ENCODE measurements at places on chromosomes 5 and 9.

- no peak for DNase-seq
Observed at GRCh38 chr9:119974026-119974425, 604.8 kb upstream of the BRINP1 start.

- no peak for DNase-seq
Observed at GRCh38 chr9:130366888-130367550, 77.7 kb upstream of the ASS1 start.

DNA sequence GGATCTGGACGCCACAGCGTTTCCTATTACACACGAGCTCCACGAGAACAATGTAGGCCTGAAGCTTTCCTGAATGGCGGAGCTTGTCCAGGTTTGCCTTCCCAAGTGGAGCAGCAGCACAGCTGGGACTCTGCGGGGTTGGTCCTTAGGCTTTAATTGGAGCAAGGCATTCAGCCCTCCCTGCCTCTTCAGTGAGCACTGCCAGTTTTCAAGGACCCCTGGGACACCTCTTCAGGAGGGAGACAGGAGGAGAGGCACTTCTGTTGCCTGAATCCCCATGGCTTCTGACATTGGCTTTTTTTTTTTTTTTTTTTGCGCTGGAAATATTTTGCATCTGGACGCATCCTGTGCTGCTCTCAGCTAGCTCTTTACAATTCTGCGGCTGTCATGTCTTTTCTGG, 179.4 kb downstream of the SEMA6A start:
- DNase-seq, result no peak

DNA sequence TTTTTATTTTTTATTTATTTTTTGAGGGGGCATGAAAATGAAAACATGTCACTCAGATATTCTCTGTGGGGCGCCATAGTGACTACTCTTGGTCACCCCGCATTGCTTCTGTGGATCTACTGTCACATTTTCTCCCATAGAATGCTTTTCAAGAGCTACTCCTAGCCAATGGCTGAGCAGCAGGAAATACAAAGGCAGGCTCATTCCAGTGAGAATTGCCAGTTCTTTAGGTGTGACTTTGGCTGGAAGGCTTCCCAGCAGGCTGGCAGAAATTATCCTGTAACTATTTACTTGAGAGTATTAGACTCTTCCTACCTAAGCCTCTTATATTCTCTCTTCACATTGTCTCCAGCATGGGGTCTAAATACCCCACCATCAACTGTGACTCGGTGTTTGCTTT, 21.0 kb upstream of the PTPRD start:
- DNase-seq, result no peak

DNA sequence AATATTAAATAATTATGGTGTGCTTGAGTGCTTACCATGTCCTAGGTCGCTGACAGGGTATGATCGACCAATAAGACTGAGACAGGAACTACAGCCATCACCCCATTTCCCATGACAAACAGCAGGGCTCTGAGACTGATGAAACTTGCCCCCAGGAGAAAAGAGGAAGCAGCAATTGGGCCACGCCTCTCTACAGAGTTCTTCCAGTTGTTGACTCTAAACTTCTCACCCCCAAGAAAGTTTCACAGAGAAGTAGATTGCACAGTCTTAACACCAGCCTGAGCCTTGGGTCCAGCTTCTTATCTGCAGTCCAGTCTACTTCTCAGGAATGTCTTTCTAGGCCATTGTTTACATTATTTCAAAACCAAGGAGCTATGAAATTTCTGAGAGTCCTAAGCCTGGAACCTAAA, 182.2 kb upstream of the ANKRD55 start:
- DNase-seq, result peak; percentile 11

GRCh38 chr9:78325846-78326360, 29.0 kb downstream of the PSAT1 start:
- DNase-seq, result no peak

DNA sequence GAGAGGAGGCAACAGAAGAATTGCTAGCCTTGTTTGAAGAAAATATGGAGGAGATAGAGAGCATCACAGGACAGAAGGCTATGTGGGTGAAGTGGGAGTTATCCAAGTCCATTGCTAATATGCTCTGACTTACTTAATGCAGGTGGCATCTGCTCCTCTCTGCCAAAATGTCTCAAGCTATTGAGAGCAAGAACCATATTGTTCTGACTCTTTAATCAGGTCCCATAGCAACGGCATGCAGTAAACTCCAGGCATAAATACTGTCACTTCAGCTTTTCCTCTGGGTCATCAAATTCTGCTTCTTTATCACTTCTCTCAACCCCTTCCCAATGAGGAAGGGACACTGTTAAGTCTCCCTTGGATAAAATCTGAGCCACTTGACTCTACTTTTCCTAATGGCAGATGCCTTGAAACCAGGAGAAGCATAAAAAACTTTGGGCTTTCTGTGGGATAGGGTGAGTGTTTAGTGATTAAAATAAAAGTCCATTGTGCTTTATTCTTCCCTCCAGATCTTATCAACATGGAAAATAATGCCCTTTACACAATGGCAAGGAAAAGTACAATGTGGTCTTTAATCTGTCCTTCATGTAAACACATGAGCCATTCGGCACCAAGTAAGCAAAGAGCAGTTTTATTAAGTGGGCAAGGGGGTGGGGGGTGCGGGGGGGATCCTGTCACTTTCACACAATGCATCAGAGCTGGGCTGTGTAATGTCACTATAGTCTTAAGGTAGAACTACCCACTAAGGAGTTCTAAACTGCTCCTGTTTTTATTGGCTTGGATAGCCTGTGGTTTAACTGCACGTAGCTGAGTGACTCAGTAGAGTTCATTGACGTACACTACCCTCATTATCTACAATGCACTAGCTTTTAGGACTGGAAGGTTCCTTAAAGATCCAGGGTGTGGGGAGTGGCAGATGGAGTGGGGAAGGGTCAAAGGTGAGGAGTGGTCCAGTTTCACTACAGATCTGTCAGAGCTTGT, 71.0 kb upstream of the TARS1 start:
- peak; percentile 94 for DNase-seq

DNA sequence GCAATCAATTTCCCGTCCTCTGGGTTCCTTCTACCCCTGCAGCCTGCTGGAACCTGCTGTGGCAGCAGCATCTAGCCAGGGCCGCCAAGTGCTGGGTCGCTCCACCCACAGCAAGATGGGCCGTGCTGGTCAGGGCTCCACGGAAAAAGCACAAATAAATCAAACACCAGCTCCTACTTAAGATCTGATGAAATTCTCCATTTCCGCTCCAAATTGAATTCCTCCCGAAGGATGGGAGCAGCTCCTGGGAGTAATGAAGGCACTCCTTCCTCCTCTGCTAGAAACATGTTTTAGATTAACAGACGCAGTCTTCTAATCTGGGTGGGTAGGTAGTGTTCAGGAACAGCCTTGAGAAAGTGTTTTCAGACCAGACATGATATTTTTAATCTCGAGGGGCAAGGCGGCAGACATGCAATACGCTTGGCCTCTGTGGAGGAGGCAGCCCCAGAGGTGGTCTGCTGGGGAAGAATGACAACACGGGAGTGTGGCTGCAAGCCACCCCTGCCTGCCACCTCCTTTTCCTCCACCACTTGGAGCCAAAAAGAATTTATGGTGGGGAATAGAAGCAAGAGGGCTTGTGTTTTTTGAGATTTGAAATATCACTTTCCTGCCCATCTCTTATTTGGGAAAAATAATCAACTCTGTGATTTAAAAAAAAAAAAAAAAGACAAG, 194.1 kb downstream of the AOPEP start:
- no peak for DNase-seq

- no peak for DNase-seq
Observed at GRCh38 chr5:171975262-171975876, 31.1 kb downstream of the FBXW11 start.

DNA sequence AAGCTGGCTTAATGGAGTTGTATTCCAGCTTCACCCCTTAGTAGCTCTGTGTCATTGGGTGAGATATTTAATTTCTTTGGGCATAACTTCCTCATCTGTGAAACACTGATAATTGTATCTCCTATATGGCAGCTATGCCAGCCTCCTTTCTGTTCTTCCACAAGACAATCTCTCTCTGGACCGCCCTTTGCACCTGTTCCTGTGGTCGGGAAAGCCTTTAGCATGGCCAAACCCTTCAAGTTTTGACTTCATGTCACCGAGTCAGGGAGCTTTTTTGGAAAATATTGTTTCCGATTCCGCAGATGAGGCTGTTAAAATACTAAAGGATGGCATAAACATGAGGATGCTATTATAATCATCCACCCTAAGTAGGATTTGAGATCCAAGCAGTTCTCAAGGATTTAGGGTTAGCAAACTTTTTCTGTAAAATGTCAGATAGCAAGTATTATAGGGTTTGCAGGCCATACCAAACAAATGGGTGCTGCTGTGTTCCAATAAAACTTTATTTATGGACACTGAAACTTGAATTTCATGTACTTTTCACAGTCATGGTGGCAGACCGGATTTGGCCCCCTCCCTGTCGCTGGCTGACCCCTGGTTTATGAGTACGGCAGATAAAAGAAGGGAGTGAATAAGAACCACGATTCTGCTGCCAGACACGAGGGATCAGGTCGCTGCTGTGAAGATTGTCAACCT, 695 bp upstream of the NDFIP1 start:
- no peak for DNase-seq

DNA sequence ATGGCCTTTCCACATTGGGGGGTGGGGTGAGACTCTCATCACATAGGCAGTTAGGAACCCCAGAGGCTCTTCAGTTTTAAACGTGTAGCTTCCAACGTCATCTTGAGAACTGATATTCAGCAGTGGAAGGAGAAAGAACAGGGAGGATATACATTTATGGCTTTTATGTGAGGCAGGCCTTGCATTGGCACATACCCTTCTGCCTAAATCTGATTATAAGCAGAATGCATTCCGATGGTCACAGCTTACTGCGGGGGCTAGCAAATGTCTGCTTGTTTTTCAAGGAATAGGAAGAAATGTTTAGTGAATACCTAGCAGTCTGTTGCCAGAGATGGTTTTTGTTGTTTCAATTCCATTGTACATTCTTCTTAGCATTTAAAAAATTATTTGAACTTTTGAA, 98.9 kb upstream of the DHFR start:
- no peak for DNase-seq

GRCh38 chr9:97853056-97853843, at the start of gene FOXE1:
Gene FOXE1, plus strand, starts transcription at chr9:97853226. Its CDS starts 689 bp downstream, at chr9:97853915.
- DNase-seq, result no peak

- DNase-seq, result no peak
Observed at GRCh38 chr5:98986587-98986986, 57.8 kb upstream of the CHD1 start.

DNA sequence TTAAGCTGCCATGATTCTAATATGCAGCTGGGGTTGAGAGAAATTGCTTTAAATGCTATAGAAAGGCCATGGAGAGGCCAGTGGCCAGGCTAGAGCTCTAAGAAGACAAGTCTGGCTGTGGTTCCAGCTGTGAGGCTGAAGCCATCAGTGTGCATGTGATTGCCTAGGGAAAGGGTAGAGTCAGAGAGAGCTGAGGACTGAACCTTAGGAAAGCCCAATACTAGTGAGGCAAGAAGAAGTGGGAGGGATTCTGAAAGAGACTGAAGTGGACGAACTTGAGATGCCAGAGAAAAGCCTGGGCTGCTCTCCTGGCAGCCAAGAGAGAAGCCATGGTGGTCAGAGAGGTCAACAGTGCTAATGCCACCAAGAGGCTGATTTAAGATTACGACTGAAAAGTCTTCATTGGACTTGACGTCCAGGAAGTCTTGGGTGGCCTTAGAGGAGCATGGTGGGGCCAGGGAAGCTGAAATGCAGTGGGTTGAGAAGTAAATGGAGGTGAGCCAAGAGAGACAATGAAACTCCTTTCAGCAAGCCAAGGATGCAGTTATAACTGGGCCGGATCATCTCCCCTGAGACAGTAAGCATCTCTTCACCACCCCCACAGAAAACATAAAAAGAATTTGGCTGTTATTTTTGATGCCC, 133.2 kb downstream of the TMEM174 start:
- DNase-seq, result no peak

DNA sequence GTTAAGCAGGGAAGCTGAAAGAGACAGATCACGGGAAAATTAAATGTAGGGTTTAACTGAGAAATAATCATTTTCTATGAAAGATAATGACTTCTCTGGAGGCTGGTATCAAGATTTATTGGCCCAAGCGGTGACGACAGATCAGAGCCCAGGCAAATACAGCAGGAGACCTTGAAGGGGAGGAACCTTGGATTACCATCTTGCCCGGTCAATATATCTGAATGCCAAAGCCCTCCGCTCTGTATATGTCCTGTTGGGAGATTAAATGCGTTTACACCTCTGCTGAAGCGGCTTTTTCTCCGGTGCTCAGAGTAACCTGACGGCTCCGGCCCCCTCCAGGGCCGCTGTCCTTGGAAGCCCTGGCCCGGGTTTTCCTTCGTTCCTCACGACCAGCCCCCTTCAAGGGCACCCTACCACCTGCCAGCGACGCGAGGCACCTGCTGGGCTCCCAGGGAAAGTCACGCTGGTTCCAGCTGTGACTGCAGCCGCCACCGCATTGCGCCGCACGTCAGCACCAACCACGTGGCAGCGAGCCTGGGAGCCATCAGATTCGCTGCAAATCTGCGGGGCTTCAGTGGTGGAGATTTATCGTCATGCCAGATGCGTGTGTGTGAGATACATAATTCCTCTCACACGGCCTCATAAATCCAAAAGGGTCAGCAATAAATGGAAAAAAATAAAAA, 4.4 kb upstream of the QSOX2 start:
- DNase-seq, result no peak

GRCh38 chr5:1441166-1441865, 3.9 kb downstream of the SLC6A3 start:
- DNase-seq, result no peak

DNA sequence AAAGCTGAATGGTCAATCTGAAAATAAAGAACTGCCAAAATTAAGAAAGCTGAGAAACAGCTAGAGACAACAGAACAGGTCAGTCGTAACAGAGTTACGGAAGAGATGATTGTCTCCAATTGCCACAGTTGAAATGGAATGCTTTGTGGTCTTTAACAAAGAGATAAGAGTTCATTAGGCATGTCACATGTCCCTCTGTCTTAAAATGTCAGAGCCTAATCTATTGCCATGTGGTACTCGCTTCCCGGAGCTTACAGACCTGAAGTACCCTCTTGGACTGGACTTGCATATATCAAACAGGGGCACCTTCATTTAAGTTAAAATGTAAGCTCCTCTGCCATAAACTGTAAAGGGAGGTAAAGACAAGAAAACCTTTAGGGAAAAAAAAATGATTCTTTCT, 19.7 kb downstream of the TTC39B start:
- DNase-seq, result no peak

GRCh38 chr5:170289764-170290163, 7.8 kb downstream of the LCP2 start:
- no peak for DNase-seq

DNA sequence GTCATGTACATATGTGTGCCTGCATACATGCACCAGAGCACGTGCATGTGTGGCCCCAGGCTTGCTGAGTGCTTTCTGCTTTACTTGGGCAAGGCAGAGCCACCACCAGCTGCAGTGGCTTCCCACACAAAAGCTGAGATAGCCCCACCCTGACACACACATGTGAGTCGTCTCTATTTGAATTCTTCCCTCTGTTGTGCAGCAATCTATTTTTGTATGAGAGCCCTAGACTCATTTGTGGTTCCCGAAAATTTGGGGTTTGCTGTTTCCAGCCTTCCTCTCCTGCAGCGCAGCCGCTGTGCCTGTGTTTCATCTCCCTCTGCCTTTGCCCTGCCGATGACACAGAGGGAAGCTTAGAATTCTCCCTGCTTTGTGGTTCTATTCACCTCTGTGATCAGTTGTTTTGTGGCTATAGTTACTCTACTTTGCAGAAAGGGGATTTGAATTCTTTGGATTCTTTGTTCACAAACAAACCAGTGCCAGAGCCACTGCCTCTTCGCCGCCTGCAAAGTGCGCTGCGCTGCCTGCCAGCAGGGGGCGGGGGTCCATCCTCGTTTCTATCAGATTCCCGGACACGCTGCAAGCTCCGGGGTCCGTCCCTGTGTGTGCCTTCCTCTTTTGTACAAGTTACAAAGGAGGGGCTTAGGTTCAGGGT, 95.8 kb upstream of the DAP start:
- DNase-seq, result no peak
